Bronchial epithelial cell (primary cell): ENCODE measurements at places on chromosomes 5 and 9.
A peak's percentile ranks its signal among the peaks of the same experiment; 100 is the strongest.

DNA sequence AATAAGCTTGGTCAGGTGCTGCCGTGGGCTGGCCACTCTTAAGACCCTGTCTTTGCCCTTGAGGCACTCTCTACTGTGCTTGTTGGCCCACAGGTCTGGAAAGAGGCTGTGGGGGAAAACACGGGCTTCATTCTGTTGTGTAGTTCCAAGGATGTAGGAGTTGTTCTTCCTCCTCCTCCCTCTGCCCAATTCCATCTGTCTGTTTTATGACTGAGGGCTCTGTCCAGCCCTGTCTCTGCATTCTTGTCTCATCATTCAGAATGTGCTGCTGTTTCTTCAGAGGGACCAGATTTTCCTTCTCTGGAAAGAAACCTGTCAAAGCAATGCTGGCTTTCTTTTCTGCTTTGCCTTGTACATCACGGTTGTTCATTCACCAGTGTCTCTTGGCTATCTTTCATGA lies 84.1 kb downstream of the MAP1B start:
- DNase-seq = no peak

DNA sequence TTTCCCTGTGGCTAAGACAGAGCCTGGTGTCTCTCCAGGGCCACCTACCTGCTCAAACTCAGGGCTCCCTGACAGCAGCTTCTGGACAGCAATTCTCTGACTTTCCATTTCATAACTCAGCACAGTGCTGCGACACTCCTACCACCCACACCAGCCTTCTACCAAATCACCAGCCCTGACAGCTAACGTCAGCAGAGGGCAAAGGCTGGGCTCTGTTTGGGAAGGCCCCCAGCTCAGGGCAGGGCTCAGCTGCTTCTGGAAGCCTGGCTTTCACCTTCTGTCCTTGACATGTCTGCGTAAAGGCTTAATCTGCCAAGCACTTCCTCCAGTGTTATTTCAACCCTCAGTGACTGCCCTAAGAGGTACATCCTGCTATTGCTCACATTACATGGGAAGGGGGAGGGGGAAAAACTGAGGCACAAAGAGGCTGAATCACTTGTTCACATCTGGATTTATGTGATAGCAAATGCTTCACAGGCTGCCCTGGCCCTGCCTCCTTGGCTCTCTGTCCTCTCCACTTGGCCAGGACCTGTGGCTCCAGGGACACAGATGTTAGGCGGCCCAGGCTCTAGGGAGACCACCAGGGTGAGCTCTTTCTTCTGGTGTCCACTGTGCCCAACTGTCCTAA lies 102.5 kb upstream of the PANK3 start:
- peak; percentile 56 for DNase-seq

DNA sequence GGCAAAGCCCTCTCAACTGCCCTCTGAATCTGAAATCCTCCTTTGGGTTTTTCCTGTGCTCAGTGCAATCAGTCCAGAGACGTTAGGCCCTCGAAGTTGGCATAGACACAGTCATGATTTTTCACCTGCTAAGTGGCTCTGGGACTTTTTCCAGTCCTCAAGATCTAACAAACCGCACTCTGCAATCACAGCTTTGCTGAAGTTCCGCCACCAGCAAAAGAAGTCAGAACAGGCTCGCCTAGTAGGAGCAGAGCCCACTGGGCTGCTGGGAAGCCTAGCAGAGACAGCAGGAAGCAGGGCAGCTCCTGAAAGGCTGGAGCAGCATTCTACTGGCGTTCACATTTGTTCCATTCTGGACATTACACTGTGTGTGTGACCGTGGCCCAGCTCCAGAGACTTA lies 222.8 kb upstream of the KIF2A start:
- no peak for DNase-seq

- peak; percentile 86 for DNase-seq
Measured at GRCh38 chr5:78638423-78638822, 10.1 kb downstream of the LHFPL2 start.

GRCh38 chr5:175347027-175347426 lies 97.0 kb downstream of the DRD1 start:
- DNase-seq = peak; percentile 83

DNA sequence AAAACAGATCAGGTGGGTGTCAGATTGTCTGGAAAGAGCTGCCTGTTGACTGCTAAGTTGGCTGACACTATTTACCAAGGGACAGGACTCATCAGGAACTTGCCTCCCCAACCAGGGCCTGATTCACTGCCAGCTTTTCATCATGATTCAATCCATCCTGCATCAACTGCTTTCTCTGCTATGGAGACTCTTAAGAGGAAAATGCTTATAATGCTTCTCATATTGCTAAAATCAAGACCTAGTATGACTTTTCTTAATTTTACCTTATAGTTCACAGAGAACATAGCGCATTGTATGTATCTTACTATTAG lies 21.3 kb downstream of the HTR4 start:
- peak; percentile 29 for DNase-seq

GRCh38 chr9:38141746-38142591 lies 72.9 kb upstream of the SHB start:
- DNase-seq = peak; percentile 56

DNA sequence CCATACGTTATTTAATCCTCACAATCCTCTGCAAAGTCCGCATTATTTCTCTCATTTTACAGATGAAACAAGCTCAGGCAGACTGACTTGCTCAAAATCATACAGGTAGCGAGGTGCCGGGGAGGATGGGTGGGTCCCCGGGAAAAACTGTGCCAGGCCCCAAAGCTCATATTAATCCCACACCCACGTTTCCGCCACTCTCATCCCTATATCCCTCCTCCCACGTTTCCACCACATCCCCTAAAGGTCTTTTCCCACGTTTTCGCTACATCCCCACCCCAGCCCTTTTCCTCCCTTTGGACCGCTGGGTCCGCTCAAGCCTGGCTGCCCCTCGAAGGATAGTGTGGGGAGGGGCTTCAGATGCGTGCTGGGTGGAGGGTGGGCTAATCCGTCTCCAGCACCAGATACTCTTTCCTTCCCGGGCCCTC lies 434 bp upstream of the FSD1L start:
- DNase-seq = peak; percentile 15

DNA sequence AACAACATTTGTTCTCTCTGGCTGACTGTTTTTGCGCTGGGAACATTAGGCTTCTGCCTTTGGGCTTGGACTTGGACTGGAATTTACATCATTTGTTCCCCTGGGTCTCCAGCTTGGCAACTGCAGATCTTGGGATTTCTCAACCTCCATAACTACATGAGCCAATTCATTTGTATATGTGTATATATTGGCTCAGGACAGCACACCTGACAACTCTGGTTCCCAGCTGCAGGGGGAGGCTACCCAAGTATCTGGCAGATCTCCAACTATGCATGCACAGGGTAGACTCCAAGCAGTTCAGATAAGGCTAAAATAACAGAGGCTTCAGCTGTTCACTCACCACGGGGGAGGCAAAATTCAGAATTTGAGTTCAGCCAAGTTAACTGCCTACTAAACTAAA lies 31.6 kb upstream of the F2RL1 start:
- peak; percentile 60 for DNase-seq

- DNase-seq = no peak
Measured at GRCh38 chr9:75451045-75451444, 362.7 kb downstream of the OSTF1 start.

- DNase-seq = no peak
Measured at GRCh38 chr5:140150201-140150600, 24.5 kb downstream of the IGIP start.

DNA sequence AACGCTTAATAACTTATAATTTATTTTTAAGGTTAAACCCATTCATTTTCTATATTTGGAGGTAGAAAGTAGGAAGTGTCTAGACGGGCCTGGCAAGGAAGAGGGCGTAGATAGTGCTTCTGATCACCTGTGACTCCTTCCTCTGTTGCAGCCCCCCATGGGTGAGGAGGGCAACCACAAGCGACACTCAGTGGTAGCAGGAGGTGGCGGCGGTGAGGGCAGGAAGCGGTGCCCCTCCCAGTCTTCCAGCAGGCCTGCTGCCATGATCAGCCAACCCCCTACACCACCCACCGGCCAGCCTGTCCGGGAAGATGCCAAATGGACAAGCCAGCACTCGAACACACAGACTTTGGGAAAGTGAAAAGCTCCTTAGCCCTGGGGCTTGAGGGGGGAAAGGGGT lies 36.7 kb downstream of the FAXDC2 start:
- DNase-seq = no peak

DNA sequence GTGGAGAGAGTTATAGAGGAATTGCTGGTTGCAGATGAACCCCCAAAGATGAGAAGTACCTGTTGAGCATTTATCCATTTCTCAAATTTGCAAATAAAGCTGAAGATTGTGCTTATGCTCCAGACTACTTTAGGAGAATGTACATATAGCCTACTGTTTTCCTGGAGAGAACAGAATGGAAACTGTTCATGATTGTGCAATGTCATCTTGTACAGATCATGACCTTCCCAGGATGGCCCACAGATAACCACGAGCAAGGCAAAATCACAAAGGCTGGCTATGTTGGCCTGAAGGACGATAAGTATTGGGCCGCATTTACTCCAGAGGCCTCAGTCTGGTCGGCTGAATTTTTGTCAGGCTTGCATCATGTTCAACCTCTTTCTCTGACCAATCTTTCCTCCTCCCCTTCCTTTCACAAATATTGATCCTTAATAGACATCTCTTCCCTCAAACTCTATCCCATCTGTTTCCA lies 28.5 kb upstream of the RICTOR start:
- DNase-seq = no peak
